ENCODE measurements at places on chromosomes 5 and 9. TPM values are rescaled to one million over a fixed set of nuclear protein-coding genes. Genes with fewer than 3 reads are reported as not detected.
A peak's percentile ranks its signal among the peaks of the same experiment; 100 is the strongest.

DNA sequence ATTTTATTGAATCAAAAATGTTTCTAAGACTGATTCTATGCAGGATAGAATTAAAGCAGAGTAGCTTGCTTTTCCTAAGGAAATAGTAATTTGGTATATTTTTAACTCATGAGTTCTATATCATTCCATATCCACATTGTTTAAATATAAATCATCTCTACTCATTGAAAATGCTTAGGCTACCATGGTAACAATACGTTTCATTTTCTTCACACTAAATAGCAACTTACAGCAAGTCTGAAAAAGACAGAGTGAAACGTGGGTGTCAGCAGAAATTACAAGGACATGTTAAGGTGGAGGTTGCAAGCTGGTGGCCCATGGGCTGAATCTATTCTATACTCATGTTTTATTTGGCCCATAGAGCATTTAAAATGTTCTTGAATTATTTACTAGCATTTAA lies 487.9 kb downstream of the ARHGEF28 start:
- no peak for DNase-seq

- no peak for DNase-seq
Observed at GRCh38 chr5:150206098-150206778, 16.4 kb downstream of the SLC6A7 start.

DNA sequence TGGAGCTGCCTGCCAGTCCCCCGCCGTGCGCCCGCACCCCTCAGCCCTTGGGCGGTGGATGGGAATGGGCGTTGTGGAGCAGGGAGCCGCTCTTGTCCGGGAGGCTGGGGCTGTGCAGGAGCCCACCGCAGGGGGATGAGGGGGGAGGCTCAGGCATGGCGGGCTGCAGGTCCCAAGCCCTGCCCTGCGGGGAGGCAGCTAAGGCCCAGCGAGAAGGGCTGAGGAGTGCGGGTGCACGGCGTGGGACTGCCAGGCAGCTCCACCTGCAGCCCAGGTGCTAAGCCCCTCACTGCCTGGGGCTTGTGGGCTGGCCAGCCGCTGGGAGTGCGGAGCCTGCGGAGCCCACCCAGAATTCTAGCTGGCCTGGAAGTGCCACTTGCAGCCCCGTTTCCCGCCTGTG lies 991.7 kb upstream of the ARRDC3 start:
- DNase-seq: peak; percentile 38

DNA sequence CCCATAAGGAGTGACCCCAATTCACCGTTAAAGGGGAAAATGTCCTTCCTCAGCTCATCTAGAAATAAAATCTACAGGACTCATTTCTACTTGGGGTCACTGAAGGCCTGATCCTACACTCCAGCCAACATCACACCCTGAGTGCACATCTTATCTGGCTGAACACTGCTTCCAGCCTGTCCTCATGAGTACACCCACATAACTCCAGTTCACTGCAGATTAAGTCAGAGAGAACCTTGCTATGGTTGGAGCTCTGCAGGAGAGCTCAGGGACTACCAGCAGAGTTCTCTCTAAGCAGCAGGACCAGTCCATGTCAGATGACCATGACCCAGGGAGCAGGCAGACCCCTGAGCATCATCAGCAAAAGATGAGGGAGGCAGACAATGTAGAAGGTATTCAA lies 126.9 kb upstream of the MAP3K1 start:
- DNase-seq: no peak

- DNase-seq: peak; percentile 53
Observed at GRCh38 chr9:68546596-68547390, 6.1 kb upstream of the TMEM252 start.

- no peak for DNase-seq
Observed at GRCh38 chr5:73381590-73382400, 66.8 kb downstream of the FOXD1 start.

DNA sequence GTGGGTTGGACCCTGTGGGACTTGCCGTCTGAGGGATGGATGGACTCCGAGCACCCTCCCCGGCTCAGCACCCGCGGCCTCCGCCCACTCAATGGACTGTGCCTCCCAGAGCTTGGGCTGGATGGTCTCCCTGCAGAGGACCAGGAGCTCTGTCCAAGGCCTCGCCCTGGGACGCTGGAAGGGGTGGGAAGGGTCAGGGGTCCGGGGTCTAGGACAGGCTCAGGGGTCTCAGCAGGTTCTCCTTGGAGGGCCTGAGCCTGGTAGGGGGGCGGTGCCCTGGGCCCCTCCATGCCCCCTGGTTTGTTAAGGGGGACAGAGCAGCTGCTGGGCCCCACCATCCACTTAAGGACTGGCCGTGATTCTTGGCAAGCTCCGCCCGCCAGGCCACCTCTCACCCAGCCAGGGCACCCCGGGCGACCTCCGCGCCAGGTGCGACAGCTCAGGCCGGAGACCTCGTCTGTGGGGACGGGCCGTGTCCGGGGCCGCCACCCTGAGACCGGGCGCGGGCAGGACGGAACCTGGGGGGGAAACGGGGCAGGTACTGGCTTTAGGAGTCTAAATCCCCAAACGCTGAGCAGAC lies 29.2 kb downstream of the EXOC3 start:
- no peak for DNase-seq

- DNase-seq: no peak
Observed at GRCh38 chr9:131981116-131981776, 98.4 kb downstream of the MED27 start.

- DNase-seq: no peak
Observed at GRCh38 chr9:29069376-29069775, 1496.1 kb upstream of the C9orf72 start.

DNA sequence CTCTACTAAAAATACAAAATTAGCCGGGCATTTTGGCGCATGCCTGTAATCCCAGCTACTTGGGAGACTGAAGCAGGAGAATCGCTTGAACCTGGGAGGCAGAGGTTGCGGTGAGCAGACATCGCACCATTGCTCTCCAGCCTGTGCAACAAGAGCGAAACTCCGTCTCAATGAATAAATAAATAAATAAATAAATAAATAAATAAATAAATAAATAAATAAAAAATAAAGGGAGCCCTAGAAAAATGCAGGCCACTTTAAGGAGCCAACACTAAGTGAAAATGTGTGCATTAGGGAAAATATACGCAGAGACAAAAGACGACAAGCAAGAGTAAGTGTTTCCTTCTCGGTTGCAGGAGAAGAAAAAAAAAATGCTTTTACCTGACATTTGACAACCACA lies 132.6 kb upstream of the CDH10 start:
- DNase-seq: no peak

DNA sequence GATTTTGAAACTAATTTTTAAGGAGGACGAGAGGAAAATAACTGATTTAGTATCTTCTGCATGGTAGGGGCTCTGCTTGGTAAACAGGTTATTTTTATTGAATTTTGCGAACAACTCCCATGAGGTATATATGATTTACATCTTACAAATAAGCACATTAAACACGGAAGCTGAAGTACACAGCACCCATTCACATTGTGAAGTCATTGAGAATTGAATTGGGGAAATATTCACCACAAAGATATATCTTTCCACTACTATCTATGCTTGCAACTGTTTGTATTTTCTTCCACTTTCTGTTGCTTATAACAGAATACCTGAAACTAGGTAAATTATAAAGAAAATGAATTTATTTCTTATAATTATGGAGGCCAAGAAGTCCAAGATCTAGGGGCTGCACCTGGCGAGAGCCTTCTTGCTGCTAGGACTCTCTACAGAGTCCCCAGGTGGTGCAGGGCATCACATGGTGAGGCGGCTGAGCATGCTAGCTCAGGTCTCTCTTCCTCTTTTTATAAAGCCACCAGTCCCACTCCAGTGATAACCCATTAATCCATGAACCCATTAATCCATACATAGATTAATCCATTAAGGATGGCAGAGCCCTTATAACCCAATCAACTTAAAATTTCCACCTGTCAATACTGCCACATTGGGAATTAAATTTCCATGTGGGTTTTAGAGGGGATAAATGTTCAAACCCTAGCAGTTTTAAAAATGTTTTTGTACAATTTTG lies 79.0 kb upstream of the ZNF608 start:
- DNase-seq: peak; percentile 81

- no peak for DNase-seq
Observed at GRCh38 chr5:40312205-40312604, 367.5 kb upstream of the PTGER4 start.

- no peak for DNase-seq
Observed at GRCh38 chr5:58455066-58455465, 4.8 kb downstream of the PLK2 start.

DNA sequence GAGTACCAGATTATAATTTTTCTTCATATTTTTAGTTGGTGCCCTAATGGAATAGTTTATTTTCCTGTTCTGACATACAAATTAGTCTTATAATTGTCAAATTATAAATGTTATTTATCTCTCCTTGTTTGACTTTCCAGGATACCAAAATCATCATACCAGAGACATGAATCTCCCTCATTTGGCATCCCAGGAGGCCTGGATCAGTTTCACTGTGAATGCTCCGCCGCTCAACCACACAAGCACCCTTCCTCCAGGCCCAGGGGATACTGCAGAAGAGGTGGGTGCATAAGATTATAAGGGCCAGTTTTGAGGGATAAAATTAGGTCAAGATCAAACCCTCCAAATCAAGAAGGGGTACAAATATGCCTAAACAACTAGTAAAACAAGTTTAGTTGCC lies 1229.3 kb downstream of the CDH12 start:
- no peak for DNase-seq

DNA sequence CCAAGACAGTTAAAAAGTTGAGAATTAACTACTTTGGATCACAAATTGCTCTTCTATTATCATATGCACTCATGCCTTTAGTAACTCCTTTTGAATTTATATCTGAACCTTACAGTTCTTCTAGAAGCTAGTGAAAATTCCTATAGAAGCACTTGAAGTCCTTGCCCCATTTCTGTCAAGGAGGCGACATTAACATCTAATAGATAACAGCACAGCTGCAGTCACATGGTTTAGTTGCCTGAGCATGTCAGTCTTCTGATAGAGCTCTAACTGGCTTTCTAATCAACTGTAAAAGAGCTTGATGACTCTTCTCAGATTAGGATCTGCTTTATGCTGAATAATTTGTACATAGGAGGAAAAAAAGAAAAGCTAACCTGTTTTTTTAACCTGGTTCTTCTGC lies 9.0 kb downstream of the RFESD start:
- no peak for DNase-seq

EIF4E1B gene
- not detected for total RNA-seq

IGFBPL1 gene
- total RNA-seq: 1.2 TPM

HDAC3 gene
- 31.2 TPM for total RNA-seq

PTGDS gene
- total RNA-seq: 4.4 TPM

PFN3 gene
- total RNA-seq: not detected
